ENCODE measurements at places on chromosomes 3 and 15. TPM values are rescaled to one million over a fixed set of nuclear protein-coding genes. Genes with fewer than 3 reads are reported as not detected.

HDC gene
- 0.08 TPM for total RNA-seq

DNA sequence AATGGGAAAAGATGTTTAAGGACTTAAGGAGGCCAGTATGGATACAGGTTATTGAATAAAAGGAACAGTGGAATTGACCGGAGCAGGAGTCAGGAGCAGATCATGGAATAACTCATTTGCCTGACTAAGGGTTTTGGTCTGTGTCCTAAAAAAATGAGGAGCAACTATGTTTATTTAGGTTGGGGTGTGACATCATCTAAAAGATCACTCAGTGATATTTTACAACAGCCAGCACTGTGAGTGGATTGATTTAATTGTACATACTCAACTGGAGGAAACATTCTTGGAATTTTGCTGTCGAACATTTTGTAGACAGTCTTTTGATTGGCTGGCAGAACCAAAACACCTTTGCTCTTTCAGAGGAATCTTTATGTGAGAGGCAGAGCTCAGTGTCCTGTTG is 348.6 kb upstream of the CDIN1 start:
- no peak overlapping the region for H3K27ac ChIP-seq
- no peaks in the 10 kb centered on the region for H3K4me1 ChIP-seq
- H3K27me3 ChIP-seq = no peaks in the 10 kb centered on the region
- DNase-seq = no peak

CTXN2 gene
- total RNA-seq = not detected

GRCh38 chr15:77414789-77415442 is 5.0 kb downstream of the PEAK1 start:
- H3K4me1 ChIP-seq = peaks cover 20% of the 10 kb centered on the region
- no peak for DNase-seq
- peaks cover 5% of the 10 kb centered on the region for H3K36me3 ChIP-seq
- peaks cover 14% of the 10 kb centered on the region for H3K27me3 ChIP-seq

DNA sequence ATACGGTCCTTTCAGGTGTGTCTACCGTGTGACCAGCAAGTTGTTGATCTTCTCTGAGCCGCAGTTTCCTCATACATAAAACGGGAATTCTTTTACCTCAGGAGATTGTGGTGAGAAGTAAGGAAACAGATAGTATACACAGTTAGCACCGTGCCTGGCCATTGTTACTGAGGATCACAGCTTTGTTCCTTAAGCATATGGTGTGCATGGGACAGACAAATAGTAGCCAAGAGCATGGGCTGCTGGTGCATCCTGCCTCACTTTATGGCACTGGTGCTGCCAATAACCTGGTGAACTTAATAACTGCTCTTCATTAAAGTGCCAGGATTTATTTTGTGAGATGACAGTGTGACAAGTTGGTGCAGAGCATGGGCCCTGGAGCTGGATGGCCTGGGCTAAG is 86.3 kb downstream of the PDCD6IP start:
- H3K4me3 ChIP-seq = no peak overlapping the region
- no peaks in the 10 kb centered on the region for H3K36me3 ChIP-seq
- H3K27ac ChIP-seq = no peak overlapping the region
- peaks cover 1% of the 10 kb centered on the region for H3K4me1 ChIP-seq
- H3K27me3 ChIP-seq = peaks cover 6% of the 10 kb centered on the region

BAHD1 gene
- total RNA-seq = 26.0 TPM

DUOXA2 gene
- total RNA-seq = not detected

- no peak overlapping the region for H3K27ac ChIP-seq
- H3K4me3 ChIP-seq = no peak overlapping the region
- no peaks in the 10 kb centered on the region for H3K36me3 ChIP-seq
- DNase-seq = no peak
- no peaks in the 10 kb centered on the region for H3K4me1 ChIP-seq
Measured at GRCh38 chr3:97259263-97259662, 444.9 kb downstream of the EPHA6 start.

CLEC3B gene
- total RNA-seq = not detected

- peaks cover 7% of the 10 kb centered on the region for H3K27me3 ChIP-seq
- DNase-seq = no peak
- H3K4me1 ChIP-seq = peaks cover 28% of the 10 kb centered on the region
- H3K4me3 ChIP-seq = no peak overlapping the region
- no peaks in the 10 kb centered on the region for H3K36me3 ChIP-seq
Measured at GRCh38 chr3:66504850-66505641, 4.2 kb upstream of the LRIG1 start.

GRCh38 chr3:167992381-167992780 is 103.3 kb downstream of the GOLIM4 start:
- no peak for DNase-seq
- no peak overlapping the region for H3K4me3 ChIP-seq
- no peaks in the 10 kb centered on the region for H3K4me1 ChIP-seq
- H3K36me3 ChIP-seq = no peaks in the 10 kb centered on the region
- H3K27me3 ChIP-seq = no peaks in the 10 kb centered on the region
- no peak overlapping the region for H3K27ac ChIP-seq

DNA sequence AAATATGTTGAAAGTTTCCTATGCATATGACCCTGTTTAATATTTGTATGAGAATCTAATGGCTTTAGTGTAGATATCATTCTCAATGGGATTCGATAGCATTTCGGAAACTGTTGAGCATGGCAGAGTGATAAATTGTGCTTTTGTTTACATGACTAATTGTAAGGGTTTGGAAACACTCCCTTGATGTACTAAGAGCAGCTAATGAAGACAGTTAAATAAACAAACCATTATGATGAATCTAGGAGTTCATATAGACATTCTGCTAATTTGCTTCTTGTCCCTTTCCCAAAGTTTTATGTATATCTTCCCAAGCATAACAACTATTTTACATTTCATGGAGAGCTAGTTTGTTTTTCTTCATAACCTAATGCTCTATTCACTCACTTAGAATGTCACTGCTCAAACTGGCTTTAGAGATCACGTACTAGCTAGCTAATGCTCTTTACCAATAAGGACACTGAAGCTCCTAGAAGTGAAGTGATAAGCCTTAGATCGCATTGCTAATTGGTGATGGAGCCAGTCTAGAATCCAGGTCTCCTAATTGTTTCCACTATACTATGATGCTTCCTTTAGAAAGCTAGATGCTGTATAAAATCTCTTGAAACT is 140.8 kb downstream of the TP63 start:
- no peak overlapping the region for H3K27ac ChIP-seq
- no peaks in the 10 kb centered on the region for H3K4me1 ChIP-seq
- no peak overlapping the region for H3K4me3 ChIP-seq
- DNase-seq = no peak

ZBBX gene
- total RNA-seq = not detected

GRCh38 chr15:80870893-80871292 is 91.7 kb downstream of the CEMIP start:
- H3K4me1 ChIP-seq = no peaks in the 10 kb centered on the region
- peaks cover 2% of the 10 kb centered on the region for H3K27me3 ChIP-seq
- no peak for DNase-seq
- H3K4me3 ChIP-seq = no peak overlapping the region
- H3K27ac ChIP-seq = no peak overlapping the region

CSNK1G1 gene
- total RNA-seq = 27.9 TPM

DNA sequence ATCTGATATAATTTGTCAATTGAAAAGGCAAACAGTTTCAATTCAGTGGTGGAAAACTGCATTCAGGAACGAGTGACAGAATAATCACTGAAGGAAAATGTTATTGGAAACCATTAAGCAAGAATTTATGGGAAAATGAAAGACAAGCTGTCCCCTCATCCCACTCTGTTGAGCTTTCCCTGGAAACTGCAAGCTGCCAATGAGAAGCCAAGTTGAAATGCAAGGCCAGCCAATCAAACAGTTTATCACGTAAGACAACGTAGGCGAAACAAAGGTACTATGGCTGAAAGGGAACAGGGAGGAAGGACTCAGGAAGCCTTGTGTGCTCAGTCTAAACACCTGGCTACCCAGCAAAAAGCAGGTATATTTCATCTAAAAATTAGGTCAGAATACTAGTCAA is 187.9 kb upstream of the ATP10A start:
- H3K4me1 ChIP-seq = no peaks in the 10 kb centered on the region
- H3K27ac ChIP-seq = no peak overlapping the region
- no peak overlapping the region for H3K4me3 ChIP-seq
- DNase-seq = no peak

- no peaks in the 10 kb centered on the region for H3K36me3 ChIP-seq
- H3K27ac ChIP-seq = no peak overlapping the region
- DNase-seq = no peak
- H3K4me3 ChIP-seq = no peak overlapping the region
- peaks cover 13% of the 10 kb centered on the region for H3K4me1 ChIP-seq
Measured at GRCh38 chr3:126617571-126617970, 37.4 kb downstream of the TXNRD3 start.

DNA sequence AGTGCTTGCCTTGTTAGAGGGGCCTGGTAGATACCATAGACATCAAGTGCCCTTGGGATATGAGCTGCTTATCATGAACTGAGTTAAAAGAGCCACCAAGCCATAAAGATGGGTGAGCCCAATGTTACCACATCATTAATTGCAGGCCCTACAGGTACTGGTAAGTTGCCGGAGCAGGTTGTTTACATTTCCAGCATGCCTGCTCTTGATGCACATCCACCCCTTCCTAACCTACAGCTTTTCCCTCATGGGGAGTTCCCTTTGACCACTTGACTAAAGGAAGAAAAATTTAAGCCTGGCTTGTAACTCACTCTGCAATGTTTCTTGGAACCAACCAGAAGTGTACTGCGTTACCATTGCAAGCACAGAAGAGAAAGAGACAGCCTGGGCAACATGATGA is 24.7 kb upstream of the ULK4 start:
- H3K27ac ChIP-seq = no peak overlapping the region
- no peak overlapping the region for H3K4me3 ChIP-seq
- no peak for DNase-seq
- H3K36me3 ChIP-seq = no peaks in the 10 kb centered on the region
- no peaks in the 10 kb centered on the region for H3K4me1 ChIP-seq

IL17RE gene
- total RNA-seq = 1.7 TPM

SLC9A9 gene
- 18.5 TPM for total RNA-seq

- H3K27ac ChIP-seq = no peak overlapping the region
- DNase-seq = no peak
Measured at GRCh38 chr3:99126316-99126715, 224.8 kb upstream of the DCBLD2 start.

IMP3 gene
- 75.5 TPM for total RNA-seq

DNA sequence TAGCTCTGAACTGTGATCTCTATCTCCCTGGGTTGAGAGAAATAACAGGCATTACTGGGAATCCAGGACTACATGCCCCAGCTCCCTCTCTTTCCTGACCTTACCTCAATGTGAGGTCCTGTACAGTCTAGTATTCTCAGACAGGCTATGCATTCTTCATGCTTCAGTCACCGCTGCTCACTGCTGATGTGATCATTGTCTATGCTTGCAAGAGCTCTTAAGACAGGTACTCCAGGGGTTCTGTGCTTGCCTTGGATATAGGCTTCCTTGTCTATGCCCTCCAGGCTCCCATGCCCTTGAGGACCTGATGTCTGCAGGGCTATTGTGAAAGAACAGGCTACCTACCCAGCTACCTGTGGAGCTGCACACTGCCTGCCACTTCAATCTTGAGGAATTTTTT is 183.6 kb downstream of the MBNL1 start:
- peaks cover 18% of the 10 kb centered on the region for H3K4me1 ChIP-seq
- no peak overlapping the region for H3K4me3 ChIP-seq
- no peak overlapping the region for H3K27ac ChIP-seq
- peaks cover 49% of the 10 kb centered on the region for H3K36me3 ChIP-seq

- no peak overlapping the region for H3K27ac ChIP-seq
- H3K27me3 ChIP-seq = no peaks in the 10 kb centered on the region
- H3K36me3 ChIP-seq = peaks cover 41% of the 10 kb centered on the region
- no peak overlapping the region for H3K4me3 ChIP-seq
- H3K4me1 ChIP-seq = peaks cover 33% of the 10 kb centered on the region
- no peak for DNase-seq
Measured at GRCh38 chr15:63226966-63227401, 37.6 kb downstream of the RAB8B start.

TYRO3 gene
- total RNA-seq = 0.98 TPM
